T-helper 1 cell (primary cell): ENCODE measurements at places on chromosomes 7 and 10.

DNA sequence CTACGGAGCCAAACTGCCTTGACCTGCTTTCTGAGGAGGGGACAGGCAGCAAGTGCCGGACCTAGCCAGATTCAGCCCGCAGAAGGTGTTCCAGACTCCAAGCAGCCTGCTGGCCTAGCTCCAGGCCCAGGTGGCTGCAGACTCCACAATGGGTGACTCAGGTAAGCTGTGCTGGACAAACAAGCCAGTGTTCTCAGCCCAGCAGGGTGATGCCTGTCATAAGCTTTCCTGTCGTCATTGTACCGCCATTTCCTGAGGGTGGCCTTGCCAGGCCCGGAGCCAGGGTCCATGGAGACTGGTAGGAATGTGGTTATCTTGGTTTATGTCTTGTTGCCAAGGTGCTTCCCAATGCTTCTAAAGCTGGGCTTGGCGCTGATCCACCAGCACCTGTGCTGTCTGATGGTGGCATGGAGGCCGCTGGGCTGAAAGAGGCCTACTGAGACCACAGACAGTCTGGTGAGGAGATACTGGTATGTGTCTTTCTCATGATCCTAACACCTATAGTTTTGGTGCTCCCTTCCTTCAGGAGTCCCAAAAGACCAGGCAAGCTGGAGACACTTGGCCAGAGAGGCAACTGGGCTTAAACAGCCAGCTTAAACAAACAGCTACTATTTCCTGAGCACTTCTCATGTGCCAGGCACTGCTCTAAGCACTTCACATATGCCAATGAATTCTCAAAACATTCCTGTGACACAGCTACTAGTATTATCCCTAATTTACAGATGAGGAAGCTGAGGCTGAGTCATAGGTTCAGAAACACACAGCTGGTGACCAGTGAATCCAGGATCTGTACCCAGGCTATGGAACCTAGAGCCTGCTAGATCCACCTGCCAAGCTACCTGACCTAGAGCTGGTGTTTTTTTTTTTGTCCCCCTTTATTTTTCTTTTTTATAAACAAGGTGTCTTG is 42.0 kb downstream of the ZC3HC1 start:
- no peak for DNase-seq

- DNase-seq = no peak
Observed at GRCh38 chr10:11161096-11161495, 143.4 kb downstream of the CELF2 start.

DNA sequence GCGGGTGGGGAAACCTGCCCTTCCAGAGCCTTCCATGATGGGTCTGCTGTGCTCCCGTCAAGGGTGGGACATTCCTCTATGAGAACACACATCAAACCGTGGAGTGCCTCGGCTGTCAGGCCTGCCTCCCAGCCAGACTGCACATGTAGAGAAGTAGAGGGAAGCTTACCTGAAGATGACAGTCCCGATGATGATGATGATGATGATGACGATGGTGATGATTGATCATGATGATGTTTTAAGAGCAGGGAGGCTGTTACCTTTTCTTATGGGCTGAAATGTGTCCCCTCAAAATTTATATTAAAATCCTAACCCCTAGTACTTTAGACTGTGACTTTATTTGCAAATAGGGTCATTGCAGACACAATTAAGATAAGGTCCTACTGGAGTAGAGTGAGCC is 76.1 kb upstream of the ANLN start:
- no peak for DNase-seq

DNA sequence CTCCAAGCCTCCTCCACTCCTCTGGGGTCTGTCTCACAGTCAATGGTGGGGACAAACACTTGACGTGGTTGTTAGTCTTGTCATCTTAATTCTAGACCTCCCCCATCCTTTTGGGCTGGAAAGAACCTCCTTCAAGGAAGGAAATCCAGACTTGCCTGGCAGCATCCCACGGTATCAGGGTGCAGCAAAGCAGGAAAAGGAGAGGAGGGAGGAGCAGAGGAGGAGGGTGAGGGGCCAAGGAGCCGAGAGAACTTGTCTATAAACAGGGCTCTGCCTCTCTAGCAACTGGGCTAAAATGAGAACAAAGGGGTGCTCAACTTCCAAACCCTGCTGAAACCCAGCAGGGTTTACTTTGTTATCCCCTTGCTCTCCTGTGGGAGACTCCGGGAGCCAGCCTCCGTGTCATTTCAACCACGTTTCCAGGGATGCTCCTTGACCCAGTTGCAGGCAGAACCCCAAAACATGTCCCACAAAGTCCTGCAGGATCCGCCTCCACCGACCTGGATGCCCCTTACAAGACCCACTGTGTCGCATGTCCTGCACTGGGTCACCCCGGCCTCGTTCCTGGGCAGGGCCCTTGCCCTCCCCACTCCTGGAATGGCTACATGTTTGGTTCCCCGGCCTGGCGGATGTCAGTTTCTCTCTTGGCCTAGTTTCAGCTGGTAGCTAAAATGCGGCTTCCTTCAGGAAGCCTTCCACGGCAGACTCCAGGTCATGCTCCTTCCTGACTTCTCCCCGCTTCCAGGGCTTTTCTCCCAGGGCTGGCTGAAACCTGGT is 69.7 kb upstream of the MGMT start:
- no peak for DNase-seq

DNA sequence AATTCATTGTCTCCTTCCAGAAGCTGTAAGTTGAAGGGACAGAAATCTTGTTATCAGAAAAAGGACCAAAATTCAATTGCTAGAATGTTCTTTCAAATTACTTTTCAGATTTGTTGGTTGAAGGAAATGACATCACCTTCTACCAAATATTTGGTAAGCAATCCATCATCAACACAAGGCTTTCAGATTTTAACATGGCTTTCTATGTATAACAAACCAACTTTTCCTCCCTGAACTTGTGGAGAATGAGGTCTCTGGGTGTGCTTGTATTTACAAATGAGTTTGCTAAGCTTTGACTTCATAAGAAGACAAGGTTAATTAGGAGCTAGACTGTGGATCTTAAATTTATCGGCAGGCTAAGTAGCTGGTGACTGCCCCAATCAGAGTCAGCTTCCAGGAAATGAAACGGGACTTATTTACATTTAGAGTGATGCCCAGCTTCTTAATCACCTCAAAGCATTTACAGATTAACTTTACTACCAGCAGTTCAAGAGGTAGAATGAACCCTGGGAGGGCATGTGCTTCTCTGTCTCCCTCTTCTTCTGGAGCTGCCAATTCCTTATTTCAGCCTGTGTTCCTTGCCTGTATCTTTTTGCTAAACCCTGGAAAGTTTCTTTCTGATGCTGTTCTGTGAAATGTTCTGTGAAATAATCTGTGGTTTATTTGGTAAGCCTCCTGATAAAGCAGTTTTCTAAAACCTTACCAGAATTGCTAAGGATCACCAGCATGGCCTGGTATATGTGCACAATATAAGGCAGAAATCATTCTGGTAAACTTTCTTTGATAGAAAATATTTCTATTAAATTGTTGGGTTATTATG is 248.8 kb upstream of the FZD8 start:
- DNase-seq = no peak

GRCh38 chr10:132468651-132469050 is 68.9 kb upstream of the INPP5A start:
- no peak for DNase-seq

DNA sequence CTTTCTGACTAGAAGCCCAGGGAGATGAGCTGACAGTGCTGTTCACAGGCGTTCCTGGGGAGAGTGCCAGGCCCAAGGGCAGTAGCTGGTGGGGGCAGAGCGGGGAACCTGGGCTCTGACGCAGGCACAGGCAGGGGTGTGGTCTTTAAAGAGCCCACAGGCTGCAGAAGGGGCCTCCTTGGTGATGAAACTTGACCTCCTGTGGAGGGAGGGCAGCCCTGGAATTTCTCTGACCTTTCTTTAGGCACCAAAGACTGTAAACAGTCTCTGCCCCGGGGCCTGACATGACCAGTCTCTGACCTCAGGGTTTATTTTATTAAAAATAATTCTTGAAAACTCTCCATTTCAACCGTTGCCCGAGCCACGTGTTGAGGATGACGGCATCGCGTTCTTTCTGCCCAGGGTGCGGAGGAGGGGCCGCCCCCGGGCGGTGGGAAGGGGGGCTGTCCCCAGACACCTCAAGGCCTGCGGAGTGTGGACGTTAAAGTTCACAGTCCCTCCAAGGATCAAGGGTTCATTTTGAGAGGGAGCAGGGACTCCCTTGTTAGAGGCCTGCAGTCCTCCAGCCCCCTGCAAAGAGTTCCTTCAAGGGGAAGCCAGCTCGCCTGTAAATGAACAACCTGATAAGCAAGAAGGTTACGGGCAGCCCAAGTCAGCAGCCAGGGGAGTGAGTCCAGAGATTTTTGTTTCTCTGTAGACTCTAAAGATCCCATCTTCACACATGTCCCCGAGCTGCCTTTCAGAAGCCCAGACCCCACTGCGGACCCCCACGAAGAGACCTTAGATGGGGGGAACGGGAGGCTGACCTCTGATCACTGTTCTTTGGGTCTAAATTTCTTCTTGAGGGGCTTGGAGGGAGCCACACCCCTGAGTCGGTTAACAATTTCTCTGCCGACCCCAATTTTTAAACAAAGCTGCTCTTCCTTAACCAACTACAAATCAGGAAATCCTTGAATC is 128.9 kb downstream of the VIPR2 start:
- no peak for DNase-seq

DNA sequence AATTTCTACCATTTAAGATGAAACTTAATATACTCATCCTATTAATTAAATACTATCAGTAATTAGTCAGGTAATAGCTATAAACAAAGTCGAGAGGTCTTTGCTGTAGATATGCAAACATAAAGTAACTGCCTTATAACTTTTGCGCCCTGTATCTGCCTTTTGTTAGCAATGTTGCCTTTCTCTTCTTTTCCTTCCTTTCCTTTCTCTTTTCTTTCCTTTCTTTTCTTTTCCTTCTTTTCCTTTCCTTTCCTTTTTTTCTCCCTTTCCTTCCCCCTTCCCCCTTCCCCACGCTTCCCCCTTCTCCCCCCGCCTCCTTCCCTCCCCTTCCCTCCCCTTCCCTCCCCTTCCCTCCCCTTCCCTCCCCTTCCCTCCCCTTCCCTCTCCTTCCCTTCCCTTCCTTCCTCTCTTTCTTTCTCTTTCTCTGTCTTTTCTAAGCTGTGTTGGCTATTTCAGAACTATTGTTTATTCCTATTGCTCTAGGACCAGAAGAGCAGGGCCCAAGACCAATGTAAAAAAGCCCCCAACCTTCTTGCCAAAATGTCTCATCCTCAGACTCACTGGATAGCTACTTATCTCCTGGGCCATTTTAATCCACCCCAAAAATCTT is 65.3 kb upstream of the DKK1 start:
- no peak for DNase-seq

- no peak for DNase-seq
Observed at GRCh38 chr10:118342638-118343020, 505 bp upstream of the FAM204A start.
